NCI-H1105 (cell line): ENCODE measurements at places on chromosomes 2 and 18.

GRCh38 chr2:24894750-24895149 lies 25.3 kb downstream of the ADCY3 start:
- no peak for DNase-seq

DNA sequence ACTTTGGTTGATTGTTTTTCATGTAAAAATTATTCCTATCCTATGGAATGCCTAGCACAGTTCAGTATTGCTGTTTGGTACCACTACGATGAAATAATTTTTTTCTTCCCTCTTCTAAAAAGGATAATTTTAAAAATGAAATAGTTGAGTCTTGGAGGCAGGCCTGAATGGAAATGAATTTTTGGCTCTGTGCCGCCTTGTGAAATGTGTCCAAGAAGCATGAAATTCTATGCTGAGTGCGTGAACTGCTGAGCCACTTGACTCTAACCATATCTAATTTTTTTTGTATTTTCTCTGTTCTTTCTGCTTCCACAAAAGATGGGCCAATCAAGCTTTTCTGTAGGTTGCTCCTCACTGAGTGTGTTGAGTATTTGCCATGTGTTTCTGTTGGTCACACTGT lies 95.0 kb downstream of the PRPF40A start:
- no peak for DNase-seq

GRCh38 chr2:25602333-25602723 lies 71.0 kb downstream of the DTNB start:
- DNase-seq, result no peak

DNA sequence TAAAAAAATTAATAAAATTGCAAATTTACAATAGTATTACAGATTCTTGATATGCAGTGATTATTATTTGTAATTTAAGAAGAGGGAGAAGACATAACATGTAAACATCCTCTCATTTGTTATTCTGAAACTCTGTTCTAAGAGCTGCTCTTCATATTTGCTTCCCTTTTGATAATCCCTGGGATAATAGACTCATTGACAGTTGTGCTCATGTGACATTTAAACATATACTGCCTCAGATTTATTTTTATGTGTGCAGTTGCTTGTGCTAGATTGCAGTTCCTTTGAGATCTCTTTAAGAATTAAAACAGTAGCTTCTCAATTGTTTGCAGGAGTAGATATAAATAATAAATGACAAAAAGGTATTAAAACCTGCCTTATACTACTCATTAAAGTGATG lies 605.1 kb upstream of the CNTNAP5 start:
- no peak for DNase-seq

DNA sequence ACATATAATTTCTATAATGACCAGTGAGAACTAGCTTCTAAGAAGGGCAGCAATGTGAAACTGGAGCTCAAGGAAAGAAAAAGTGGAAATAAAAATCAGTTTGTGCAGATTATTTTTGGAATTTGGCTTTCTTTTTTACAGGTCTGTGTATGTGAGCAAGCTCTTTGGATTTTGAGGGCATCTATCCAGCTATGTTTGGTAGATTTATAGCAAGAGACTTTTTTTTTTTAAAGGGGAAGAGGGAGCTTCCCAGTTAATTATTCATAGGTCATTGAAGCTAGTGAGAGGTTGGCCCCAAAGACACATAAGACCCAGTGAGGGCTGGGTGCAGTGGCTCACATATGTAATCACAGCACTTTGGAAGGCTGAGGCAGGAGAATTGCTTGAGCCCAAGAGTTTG lies 24.0 kb upstream of the COLEC12 start:
- no peak for DNase-seq

DNA sequence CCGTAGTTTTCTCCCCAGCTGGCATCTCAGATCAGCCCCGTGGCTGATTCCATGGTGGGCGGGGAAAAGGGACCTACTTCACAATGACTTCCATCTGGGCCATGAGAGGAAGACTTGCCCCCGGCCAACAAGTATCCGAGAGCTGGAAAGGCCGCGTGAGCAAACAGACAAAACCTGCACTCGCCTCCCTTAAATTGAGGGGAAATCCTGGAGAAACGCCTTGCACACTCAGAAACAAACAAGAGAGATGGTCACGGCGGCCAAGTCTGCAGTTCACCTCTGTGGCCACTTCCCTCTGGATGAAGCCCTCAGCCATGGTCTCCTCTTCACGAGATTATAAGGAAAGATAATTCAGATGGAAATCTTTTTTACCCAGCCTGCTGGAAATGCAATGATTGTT lies 39.4 kb upstream of the TPO start:
- no peak for DNase-seq

GRCh38 chr2:210456571-210456970 lies 20.0 kb downstream of the LANCL1 start:
- peak; percentile 36 for DNase-seq

DNA sequence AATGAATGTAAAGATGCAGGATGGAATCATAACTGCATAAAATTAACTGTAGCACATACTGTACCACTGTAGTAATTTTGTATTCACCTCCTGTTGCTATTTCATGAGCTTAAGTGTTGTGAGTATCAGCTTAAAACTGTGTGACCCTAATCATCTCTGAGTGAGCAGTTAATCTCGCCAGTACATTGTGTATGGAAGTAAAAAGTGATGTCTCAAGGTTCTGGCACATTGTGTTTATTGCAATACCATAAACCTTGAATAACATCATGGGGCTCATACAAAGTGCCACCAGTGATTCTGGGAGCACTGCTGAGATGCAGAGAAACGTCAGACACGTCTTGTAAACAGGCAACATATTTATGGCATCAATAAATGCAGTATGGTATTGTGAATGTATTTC lies 124.5 kb downstream of the PMAIP1 start:
- no peak for DNase-seq

DNA sequence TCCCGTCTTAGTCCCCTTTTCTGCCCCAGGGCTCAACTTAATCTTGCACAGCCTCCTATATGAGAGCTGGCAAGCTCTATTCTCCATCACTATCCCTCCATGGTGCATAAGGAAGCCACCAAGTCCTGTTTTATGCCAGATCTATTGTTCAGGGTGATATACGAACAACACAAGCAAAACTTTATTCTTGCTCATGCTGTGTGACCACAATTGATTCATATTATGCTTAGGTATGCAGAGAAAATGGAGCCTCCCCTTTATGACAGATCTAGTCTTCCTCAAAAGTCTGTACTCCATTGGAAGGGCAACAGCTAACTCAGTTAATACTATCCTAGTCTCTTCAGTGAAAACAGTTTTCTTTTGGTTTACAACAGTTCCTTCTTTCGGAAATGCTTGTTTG lies 94.0 kb upstream of the STON1 start:
- no peak for DNase-seq

- DNase-seq, result peak; percentile 91
Measured at GRCh38 chr18:59402432-59403090, 43.5 kb upstream of the LMAN1 start.

DNA sequence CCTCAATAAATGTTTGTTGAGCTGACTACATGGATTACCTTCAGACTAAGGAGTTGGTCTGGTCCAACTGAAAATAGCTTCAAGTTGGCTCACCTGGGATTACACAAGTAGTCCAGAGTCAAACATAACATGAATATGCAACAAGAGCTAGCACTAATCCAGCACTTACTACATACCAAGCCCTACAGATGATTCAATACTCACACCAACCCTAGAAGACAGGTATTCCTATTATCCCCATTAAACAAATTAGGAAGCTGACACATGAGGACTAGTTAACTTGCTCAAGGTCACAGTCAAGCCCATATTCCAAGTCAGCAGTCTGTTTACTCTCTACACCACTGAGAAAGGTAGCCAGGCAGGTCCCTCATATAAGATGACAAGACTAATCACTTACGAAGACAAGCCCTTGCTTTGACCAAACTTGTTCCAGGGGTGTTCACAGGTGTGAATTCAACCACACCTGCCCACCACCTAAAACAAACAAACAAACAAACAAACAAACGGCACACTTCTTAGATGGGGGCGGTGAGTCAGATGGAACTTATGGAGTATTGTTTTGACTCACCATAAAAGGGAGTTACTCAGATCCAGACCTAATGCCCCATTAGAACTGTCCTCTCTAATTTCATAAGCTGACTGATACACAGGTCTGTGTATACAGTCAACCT lies 29.1 kb downstream of the TMEM131 start:
- no peak for DNase-seq

DNA sequence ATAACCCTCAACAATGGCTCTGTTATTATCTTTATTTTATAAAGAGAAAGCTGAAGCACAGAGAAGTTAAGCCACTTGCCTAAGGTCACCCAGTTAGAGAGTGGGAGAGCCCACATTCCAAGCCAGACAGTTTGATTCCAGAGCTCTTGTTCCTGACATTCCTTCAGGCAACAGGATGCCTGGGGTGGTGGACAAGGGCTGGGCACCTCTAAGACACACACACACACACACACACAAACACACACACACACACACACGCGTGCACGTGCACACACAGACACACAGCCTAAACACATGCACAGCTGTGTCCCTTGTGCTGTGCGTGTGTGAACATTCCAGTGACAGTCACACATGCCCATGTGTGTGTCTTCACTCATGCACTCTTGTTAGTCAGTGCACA lies 26.4 kb downstream of the CELF4 start:
- DNase-seq, result no peak

DNA sequence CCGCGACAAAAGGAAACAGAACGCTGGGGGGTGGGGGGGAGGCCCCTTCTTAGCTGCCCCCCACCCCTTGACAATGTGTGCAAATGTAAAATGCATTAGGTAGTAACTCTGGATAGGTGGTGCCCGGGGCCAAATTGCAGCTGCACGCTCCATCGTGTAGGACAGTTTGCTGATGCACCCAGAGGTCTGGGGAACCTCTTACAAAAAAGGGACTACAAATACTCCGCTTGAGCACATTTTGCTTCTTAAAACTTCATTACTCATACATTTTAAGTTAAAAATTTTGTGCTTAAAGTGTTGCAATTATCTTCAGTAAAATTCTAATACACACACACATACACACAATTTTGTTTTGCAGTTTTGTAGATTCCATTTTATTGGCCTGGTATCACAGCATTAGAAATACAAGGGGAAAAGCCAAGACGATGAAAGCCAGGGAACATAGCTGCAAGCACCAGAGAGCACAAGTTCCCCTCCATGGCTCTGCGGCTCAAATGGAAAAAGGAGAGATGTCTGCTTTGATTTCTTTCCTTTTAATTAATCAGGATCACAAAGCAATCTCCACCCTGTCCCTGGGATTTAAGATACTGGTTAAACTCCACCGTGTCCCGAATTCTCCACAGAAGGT lies 582.1 kb downstream of the ZEB2 start:
- no peak for DNase-seq

- no peak for DNase-seq
Measured at GRCh38 chr2:25920336-25920735, 42.0 kb upstream of the ASXL2 start.

DNA sequence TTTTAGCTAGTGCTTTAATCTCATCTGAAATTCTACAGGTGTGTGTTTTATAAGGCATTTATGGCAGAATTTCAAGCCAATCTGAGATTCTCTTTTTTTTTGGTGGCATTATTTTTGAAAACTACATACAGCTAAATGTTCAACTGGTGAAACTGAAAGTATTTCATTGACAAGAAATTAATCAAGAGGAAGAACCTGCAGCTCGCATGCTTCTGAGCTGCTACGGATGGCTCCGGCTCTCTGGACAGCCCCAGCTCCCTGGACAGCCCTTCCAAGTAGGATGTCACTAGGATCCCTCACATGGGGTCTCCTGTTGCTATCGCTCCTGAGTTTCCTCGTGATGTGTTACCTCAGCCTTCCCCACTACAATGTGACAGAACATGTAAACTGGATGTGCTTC lies 46.4 kb downstream of the AAK1 start:
- DNase-seq, result no peak

GRCh38 chr2:21044694-21045371 lies 960 bp upstream of the APOB start:
- no peak for DNase-seq

DNA sequence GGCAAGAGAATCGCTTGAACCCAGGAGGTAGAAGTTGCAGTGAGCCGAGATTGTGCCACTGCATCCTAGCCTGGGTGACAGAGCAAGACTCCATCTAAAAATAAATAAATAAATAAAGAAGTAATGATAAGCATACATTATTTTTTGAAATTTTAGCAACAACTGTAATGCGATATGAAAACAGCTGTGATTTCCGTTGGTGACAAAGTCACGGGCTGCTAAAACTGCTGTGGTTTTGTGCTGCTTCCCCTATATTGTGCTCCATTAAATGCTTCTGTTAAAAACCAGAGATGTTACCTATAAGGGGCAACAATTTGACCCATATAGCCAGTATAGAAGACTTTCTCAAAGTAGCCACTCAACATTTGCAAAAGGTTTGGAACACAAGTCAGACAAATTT lies 8.3 kb downstream of the TRIM54 start:
- DNase-seq, result no peak
